Activated T-helper 1 cell treated with anti-CD3 and anti-CD28 coated beads, Interleukin-12 subunit alpha, Interleukin-12 subunit beta, Interleukin-2, Interleukin-4 antibody, amounts not matched to agents 30 ng/mL and 10 ng/mL and 1 ng/mL, durations not matched to agents 14 hours and 24 hours and 36 hours (primary cell): ENCODE measurements at places on chromosomes 12 and 14. TPM values are rescaled to one million over a fixed set of nuclear protein-coding genes. Genes with fewer than 3 reads are reported as not detected.

The NKX2-1 gene
- total RNA-seq = not detected in 2 replicates

The ACOT4 gene
- 1.1 and 1.9 TPM in 2 replicates for total RNA-seq

The CLEC14A gene
- not detected in 2 replicates for total RNA-seq

DNA sequence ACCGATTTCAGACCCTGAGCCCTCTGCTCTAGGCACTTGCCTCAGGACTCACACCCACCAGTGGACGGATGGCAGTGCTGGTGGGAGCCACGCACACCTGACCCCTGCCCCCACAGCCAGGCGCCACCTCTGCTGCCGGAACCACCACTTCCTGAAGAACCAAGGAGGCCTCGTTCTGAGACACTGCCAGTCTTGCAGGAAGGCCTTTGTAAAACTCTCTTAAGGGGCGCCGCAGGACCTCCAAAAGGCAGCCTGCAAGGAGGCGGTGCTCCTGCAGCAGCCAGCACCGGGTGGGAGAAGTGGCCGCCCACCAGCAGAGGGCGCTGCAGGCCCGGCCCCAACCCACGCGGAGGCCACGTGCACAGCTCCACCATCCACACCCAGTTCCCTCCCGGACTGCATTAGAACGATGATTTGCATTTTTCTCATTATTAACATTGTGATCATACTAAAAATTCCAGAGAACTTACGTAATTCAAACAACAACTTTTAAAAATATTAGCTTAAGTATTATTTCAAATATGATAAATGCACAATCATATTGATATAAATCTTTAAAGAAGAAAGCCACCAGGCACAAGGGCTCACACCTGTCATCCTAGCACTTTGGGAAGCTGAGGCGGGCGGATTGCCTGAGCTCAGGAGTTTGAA lies 12.8 kb downstream of the STX2 start:
- peak; percentile 40 for DNase-seq

GRCh38 chr14:61130512-61131260 lies 149.6 kb downstream of the SLC38A6 start:
- DNase-seq = no peak

DNA sequence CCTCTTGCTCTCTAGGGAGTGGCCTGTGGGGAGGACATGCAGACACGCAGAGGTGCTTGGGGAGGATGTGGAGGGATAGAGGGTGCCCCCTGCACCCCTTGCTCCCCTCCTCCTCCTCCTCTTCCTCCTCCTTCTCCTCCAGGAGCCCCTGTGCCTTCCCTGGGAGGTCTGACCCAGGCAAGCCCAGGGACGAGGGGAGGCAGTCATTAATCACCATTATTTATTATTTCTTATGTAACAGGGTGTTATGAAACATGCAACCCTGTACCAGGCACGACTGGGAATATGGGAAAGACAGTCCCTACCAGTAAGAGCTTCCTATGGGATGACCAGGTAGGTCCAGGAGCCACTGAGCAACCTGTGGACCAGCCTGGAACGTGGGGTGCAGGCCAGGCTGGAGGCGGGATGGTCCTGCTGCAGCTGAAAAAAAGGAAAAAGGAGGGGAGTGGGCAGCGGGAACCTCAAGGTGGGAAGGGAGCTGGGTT lies 22.5 kb upstream of the PGF start:
- DNase-seq = no peak

DNA sequence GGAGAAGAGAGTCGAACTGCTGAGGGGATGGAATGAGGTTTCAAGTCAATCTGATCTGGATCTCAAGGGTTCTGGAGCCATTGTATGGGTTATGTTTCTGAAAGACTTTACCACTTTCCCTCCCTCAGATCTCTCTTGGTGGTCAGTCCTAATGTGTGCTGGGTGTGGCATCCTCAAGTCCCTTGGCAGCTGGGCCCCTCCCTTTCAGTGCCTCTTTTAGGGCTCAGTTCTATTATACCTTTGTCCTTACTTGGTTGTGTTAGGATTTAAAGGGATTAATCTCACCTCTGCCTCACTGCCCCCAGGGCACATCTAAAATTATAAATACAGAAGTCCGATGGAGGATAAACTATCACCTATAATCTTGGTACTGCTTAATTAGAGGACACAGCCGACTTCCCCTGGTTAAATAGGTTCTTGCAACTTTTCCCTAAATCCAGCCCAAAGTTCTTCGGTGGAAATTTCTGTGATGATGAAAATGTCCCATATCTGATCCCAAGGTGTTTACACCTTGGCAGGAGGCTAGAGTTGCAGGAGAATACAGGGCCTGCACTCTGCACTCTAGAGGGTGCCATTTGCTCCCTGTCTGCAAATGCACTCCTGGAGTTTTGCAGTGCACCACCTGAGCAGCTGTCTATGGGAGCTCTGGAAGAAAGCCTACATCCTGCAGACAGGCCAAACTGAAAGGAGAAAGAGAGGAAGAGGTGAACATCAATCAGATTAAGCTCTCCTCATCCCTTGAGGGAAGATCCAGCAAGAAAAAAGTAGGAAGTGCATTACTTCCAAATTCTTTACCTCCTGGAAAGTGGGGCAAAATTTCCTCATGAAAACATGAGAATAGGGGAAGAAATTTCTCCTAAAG lies 106.8 kb downstream of the NUAK1 start:
- no peak for DNase-seq

- DNase-seq = no peak
Observed at GRCh38 chr14:47511829-47512228, 163.6 kb downstream of the MDGA2 start.

- no peak for DNase-seq
Observed at GRCh38 chr12:57614178-57614947, 3.1 kb downstream of the ARHGEF25 start.

DNA sequence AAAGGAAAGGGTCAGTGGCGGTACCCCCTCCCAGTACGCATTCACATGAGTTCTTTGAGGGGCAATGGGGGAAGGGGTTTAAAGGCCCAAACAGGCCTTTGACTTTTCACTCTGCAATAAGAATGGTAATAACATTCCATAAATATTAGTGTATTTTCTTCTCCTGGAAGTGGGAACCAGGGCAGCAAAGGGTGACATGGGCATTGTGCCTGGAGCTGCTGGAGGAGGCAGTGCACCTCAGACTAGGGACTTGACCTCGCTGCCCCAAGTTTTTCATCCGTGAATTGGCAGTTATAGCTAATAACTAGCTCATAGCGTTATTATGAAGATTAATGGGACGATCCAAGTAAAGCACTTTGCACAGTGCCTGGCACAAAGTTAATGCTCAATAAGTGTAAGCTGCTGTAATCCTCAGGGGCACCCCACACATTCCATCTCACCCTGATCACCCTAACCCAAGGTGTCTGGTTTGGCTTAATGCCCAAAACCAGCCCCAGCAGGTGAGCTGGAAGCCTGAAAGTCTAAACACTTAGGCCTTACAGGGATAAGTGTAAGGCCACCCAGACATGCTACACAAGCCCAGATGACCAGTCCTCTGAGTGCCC lies 2.8 kb upstream of the KCNH3 start:
- no peak for DNase-seq

GRCh38 chr14:47857646-47858045 lies 182.2 kb upstream of the MDGA2 start:
- DNase-seq = no peak

DNA sequence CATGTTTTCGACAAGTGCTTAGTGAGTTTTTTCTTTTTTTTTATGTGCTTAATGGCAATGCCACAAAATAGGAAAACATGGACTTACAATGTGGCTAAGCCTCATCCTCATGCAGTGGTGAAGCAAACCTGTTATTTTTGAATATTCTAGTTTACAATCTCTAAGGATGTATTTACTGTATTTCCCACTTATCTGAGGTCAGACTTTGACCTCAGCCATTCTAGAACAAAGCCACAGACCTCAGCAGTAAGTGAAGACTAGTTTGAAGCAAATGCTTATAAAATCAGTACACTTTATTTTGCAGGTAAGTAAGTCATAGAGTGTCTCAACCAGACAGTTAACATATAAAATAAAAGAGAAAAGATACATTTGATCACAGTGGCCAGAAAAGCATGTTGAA lies 130.1 kb downstream of the CCDC91 start:
- DNase-seq = no peak

DNA sequence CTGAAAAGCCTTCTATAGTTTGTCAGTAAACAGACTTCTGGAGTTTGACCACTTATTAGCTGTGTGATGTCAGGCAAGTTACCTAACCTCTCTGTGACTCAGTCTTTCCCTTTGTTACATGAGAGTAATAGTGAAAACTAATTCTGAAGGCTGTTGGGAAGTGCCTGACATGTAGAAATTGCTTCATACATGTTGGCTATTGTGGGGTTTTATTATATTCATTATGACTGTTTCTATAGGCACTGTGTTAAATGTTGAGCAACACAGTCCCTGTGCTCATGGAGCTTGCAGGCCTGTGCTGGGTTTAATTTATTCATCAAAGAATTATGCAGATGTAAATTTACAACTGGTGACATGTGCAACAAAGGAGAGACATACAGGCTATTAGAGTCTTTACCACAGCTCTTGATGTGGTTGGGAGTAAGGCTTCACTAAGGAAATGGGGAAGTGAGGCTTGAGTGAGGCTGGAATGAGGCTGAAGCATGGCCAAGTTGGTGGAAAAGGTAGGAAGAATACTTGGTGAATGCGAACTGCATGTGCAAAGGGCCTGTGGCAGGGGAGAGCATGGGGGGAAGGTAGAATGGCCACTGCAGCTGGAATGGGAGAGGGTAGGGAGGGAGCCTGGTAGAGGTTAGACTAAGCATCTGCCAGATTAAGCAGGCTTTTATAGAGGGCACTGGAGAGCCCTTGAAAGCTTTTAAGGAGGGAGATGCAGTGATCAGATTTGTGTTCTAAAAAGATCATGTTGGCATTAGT lies 236.4 kb upstream of the CRY1 start:
- DNase-seq = no peak

DNA sequence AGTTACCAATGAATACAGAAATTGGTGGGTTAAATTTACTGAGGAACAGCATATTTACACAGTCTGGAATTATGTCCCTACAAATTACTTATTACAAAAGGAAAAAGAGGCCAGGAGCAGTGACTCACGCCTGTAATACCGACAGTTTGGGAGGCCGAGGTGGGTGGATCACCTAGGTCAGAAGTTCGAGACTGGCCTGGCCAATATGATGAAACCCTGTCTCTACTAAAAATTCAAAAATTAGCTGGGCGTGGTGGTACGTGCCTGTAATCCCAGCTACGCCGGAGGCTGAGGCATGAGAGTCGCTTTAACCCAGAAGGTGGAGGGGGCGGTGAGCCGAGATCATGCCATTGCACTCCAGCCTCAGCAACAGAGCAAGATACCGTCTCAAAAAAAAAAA lies 52.6 kb downstream of the HECTD1 start:
- no peak for DNase-seq
